Breast epithelium (tissue), 4 donors: ENCODE measurements at places on chromosomes 4 and X.

DNA sequence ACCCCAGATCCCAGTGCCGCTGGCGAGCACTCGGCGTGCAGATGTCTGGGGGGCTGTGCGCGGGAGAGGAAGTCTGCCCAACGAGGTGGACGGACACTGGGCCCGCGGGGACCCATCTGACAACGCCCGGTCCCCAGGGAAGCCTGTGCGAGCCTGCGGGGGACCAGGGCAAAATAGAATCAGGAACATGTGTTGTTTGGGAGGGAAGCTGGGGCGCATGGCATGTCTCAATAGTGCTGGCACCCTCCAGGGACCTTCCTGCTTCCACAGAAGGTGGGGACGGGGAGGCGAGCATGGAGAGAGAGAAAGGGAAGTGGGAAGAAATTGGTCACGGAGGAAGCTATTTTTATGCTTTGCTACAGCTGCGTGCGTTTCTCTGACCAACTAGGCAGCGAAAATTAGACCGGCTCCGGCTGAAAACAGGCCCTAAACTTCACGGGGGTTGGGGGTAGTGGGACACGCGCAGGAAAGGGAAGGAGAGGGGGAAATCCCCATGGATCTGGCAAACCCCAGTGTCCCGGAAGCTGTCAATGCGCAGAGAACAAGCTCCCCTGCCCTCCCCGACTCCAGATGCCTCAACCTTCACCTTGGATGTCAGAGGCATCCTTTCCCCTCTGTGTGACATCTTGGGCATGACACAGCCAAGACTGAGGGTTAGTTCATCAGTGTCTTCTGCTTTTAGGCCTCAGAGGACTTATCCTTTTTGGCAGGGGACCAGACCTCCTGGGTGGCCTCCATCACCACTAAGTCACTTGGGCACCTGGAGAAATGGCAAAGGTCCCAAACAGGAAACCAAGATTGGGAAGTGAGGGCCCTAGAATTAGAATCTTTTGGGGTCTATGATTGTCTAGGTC is 169.8 kb upstream of the BCOR start:
- no peak for DNase-seq

DNA sequence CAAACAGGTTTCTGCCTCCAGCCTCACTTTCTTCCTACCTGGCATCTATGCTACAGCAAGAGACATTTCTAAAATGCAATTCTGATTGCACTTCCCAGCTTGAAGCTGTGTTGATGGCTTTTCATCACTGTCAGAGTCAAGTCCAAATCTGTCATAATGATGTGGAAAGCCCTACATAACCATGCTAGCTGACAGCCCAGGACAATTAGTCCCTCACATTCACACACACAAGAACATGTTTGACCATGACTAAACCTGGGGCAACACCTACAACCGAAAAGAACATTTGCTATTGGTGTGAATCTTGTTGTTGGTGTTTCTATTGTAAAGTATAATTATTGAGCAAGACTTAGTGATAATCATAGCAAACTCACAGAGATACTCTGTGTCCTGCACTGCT is 58.2 kb downstream of the PPM1K start:
- DNase-seq, result no peak

DNA sequence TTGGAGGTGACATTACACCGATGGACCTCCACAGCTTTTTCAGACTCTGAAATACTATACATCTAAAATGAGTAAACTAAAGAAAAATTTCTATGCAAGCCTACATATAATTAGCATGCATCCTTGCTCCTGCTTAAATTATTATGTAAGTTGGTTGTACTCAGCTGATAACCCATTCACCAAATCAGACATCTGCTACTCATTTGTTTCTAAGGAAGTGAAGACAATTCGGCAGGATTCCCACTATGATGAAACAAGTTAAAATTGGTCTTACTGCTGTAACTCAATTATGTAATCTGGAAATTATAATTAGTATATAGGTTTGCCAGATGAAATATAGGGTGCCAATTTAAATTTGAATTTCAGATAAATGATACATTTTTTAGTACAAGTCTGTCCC is 59.5 kb upstream of the FGF13 start:
- DNase-seq, result no peak

- DNase-seq, result no peak
Observed at GRCh38 chr4:100929758-100930157, 411.9 kb upstream of the EMCN start.

DNA sequence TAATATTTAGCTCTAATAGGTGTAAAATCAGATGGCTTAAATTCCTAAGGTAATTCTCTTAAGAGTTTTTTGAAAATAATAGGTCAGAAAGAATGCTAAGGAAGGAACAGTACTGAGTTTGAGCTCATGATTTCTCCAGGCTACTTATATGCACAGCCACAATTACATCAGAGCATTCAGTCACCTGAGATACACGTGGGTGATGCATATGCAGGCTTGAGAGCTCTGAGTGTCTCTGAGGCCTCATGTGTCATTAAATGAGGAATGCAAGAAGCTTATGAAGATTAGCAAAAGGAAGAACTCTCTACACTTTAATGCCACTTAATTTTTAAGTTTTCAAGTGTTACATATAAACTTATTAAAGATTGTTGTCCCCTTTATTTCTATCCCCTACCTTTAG is 124.0 kb upstream of the STIM2 start:
- no peak for DNase-seq

GRCh38 chr4:110787109-110787508 is 164.2 kb upstream of the PITX2 start:
- DNase-seq, result no peak

DNA sequence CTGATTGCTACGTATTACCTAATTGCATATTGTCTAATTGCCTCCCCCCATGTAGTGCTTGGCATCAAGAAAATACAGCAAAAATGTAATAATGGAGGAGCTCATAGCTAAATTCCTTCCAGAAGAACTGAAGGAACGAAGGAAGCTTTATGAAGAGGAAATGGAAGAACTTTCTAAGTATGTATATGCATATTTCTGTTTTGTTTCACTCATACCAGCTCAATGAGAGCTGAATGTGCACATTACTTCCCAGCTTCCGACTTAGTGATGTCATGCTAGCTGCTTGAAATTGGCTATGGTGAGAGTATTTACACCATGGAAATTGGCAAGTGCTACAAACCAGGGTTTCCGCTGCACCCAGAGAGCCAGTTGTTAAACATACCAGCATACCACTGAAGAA is 34.7 kb downstream of the LONRF3 start:
- no peak for DNase-seq

- no peak for DNase-seq
Observed at GRCh38 chr4:81348778-81349094, 123.0 kb downstream of the RASGEF1B start.

DNA sequence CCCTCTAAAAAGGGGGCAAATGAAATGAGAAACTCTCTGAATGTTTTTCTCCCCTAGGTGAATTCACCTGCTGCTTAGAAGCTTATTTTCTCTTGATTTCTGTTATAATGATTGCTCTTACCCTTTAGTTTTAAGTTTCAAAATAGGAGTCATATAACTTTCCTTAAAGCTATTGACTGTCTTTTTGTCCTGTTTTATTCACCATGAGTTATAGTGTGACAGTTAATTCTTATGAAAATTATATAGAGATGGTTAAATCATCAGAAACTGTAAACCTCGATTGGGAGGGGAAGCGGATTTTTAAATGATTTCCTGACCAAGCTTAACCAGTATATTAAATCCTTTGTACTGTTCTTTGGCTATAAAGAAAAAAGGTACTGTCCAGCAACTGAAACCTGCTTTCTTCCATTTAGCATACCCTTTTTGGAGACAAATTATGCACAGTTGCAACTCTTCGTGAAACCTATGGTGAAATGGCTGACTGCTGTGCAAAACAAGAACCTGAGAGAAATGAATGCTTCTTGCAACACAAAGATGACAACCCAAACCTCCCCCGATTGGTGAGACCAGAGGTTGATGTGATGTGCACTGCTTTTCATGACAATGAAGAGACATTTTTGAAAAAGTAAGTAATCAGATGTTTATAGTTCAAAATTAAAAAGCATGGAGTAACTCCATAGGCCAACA is 4.2 kb downstream of the ALB start:
- DNase-seq, result no peak

DNA sequence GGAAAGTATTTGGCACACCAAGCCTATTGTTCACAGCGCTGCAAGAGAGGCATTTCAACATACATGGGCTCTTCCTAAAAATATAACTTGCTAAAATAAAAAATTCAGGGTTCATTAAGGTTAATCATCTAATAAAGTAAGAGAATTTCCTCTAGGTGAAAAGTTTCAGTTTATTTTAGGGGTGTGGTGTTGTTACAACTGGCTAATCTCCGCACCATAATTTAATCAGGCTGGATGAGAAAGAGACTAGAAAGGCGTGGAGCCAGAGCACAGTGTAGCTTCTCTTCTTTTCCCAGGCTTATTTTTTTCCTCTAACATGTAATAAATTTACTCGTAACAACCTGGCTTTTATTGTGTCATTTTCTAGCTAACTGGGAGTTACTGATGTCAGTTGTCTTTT is 47.9 kb downstream of the FHL1 start:
- DNase-seq, result no peak

DNA sequence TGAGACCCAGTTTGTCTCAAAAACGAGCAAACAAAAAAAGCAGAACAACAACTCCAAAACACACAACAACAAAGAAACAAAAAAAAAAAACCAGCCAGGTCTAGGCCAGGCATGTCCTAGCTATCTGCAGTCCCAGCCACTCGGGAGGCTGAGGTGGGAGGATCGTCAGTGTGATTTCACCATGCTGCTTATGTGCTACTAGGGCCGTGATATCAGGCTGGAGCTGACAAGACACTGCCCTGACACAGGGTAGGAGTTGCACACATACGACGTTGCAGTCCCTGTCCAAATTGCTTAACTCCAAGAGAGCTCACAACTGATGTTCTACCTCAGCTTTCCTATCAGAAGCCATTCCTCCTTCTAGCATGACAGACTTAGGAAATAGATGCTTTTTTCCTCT is 204.9 kb downstream of the AASDH start:
- no peak for DNase-seq

- no peak for DNase-seq
Observed at GRCh38 chr4:139299536-139299935, 1.8 kb upstream of the NAA15 start.

DNA sequence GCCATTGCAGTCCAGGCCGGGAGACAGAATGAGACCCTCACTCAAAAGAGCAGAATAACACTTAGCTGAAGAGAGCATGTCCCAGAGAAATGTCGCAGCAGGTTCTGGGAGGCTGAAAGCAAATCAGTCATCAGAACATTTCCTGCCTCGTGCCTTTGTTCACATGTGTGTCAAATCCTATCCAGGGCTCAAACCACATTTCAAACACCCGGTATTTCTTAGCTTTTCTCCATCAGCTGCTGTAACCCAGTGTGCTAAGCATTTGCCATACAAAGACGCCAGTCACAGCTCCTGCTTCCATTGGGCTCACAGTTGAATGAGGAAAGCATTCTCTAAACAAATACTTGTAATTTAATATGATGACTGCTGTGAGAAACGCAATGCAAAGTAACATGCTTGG is 6.0 kb downstream of the PALLD start:
- DNase-seq, result no peak

- DNase-seq, result no peak
Observed at GRCh38 chr4:145179281-145179860, 1.0 kb downstream of the OTUD4 start.

DNA sequence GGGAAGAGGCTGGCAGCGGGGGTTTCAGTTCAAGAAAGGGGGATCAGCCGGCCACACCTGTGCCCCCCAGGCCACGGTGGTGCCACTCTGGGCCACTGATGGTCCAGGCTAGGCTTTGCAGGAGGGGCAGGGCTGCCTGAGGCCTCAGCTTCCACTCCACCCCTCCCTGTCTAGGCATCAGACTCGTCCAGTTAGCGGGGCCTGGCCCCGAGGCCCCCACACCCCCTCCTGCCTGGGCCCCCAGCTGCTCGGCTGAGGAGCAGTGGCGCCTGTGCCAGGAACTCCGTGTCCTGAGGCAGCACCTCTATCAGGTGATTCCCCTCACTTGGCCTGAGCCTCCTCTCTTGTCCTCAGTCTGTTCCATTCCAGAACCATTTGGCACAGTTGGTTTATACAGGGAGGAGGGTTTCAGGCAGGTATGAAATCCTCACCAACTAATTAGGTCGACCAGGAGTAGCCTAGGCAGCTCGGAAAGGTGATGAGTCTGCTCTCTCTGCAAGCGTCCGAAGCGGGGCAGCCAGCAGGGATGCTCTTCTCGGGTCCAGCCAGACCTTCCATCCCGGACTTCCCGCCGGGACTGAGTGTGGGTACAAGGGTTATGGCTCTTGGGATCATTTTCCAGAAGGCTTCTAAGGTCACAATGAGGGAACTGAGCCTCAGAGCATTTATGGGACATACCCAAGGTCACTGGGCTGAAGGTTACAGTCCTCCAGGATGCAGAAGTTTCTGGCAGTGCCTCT is 2.1 kb downstream of the NSG1 start:
- DNase-seq, result no peak

DNA sequence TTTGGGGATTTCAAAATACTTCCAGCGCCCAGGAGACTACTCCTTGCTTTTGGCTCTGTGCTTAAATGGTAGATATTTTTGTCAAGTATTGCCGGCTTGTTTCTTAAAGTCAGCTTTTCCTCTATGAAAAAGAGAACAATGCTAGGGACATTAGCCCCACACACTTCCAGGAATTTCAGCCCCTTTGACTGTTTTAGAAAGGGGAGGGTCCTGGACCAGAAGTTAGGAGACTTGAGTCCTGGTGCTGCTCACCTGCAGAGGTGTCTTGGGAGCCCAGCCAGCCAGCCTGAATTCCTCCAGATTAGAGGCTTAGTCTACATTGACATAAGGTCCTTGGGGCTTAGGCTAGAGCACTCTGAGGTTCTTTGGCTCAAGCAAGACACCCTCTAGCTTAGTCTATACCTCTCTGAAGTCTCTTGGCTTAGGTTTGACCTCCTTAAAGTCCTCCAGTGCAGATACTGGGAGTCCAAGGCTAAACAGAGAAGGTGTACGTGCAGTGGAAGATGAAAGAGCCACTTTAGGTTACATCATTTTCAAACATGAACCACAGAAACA is 1.6 kb upstream of the SETD7 start:
- no peak for DNase-seq

- DNase-seq, result no peak
Observed at GRCh38 chr4:102791318-102791835, 30.6 kb upstream of the MANBA start.

- no peak for DNase-seq
Observed at GRCh38 chr4:70863099-70863790, 23.6 kb upstream of the GRSF1 start.

DNA sequence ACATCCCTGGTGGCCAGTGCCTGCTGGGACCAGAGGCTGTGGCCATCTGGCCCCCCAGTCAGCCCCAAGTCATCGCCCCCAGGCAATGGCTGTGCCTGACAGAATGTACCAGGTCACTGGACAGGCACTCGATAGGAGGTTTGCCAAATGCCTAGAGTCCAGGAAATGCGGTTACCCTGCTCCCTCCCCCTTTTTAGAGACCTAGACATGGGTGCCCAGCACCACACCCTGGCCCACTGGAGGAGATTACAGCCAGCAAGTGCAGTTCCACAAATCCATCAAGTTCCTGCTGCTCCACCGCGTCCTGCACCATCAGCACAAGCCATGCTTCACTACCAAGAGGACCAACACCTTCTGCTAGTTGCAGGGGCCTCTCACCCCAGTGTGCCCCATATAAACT is 16.2 kb upstream of the ZFX start:
- DNase-seq, result no peak
